ENCODE measurements at places on chromosomes 1 and 21. TPM values are rescaled to one million over a fixed set of nuclear protein-coding genes. Genes with fewer than 3 reads are reported as not detected.

DNA sequence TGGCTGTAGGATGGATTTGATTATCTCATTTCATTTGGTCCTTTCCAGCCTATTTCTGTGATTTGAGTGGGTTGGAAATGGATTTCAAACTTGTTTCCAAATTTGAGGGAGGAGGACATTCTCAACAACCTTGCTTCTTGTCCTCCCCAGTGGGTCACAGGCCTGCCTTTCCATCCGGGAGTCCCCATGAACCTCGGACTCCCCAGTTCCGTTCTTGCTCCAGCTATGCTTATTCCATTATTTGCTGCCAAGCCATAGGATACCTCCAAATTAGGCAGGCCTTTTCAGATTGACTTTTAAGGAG is 97.8 kb downstream of the DUSP10 start:
- no peak overlapping the region for H3K27ac ChIP-seq
- H3K27me3 ChIP-seq, result no peaks in the 10 kb centered on the region
- peaks cover 8% of the 10 kb centered on the region for H3K4me1 ChIP-seq
- no peaks in the 10 kb centered on the region for H3K36me3 ChIP-seq
- no peak overlapping the region for H3K4me3 ChIP-seq

DNA sequence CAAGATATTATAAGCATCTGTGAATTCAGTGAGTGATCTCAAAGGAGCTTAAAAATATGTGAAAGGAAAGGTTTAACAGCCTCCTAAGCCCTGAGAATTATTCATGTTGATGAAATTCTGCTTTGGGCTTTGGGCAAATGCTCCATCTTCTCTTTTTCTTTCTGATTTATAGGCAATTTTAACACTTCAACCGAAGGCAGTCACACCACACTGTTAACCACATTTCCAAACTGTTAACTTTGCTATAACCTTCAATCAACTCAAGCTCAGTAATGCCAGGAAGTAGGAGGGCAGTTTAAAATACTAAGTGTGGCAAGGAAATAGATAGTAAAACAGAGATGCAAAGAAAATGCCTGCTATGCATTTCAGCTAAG is 54.4 kb upstream of the NEK7 start:
- H3K27ac ChIP-seq, result no peak overlapping the region
- no peak for DNase-seq
- no peaks in the 10 kb centered on the region for H3K36me3 ChIP-seq

- no peaks in the 10 kb centered on the region for H3K4me1 ChIP-seq
- H3K27me3 ChIP-seq, result no peaks in the 10 kb centered on the region
- no peaks in the 10 kb centered on the region for H3K36me3 ChIP-seq
- no peak overlapping the region for H3K27ac ChIP-seq
- no peak for DNase-seq
- no peak overlapping the region for H3K4me3 ChIP-seq
Observed at GRCh38 chr1:75074831-75075395, 59.3 kb upstream of the LHX8 start.

GRCh38 chr1:110605901-110606656 is at the start of gene KCNA2:
Gene KCNA2, minus strand, starts transcription at chr1:110606358. Its CDS starts 1,576 bp downstream, at chr1:110604782.
- no peaks in the 10 kb centered on the region for H3K36me3 ChIP-seq
- H3K4me1 ChIP-seq, result peaks cover 19% of the 10 kb centered on the region
- H3K4me3 ChIP-seq, result peak within 1 kb of the TSS; percentile 85
- no peak for DNase-seq
- H3K27me3 ChIP-seq, result peaks cover 80% of the 10 kb centered on the region

DNA sequence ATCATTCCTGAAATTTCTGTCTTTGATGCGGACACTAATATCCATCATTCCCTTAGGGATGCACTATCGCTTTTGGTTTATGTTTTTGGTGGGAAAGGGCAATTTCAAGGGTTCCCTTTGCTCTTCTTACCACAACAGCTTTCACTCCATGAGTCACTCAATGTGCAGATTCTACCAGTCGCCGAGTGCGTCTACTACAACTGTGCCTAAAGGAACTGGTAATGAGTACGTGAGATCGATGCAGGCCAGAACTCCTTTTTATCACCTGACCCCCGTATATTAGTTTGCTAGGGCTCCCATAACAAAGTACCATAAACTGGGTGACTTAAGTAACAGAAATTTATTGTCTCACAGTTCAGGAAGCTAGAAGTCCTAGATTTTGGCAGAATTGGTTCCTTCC is 27.5 kb upstream of the TMEM54 start:
- H3K27me3 ChIP-seq, result peaks cover 37% of the 10 kb centered on the region
- H3K4me3 ChIP-seq, result no peak overlapping the region
- H3K27ac ChIP-seq, result no peak overlapping the region
- no peaks in the 10 kb centered on the region for H3K36me3 ChIP-seq
- DNase-seq, result no peak

DNA sequence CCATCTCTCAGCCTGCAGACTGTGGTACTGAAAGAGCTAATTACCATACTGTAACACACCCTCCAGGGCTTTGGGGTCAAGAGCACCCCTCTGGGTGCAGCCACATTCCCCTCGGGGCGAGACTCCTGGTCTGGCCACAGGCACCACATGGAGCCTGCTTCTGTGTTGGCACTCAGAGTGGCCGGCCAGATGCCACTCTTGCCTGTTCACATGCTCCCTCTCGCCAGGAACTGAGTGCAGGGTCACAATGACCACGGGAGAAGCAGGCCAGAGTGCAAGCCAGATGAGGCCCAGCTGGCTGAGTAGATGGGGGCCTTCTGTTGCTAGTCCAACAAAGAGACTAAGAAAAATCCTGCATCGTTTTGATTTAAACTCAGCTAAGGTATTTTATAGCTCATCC is 864.0 kb downstream of the KCNT2 start:
- no peak for DNase-seq
- no peaks in the 10 kb centered on the region for H3K27me3 ChIP-seq
- H3K4me1 ChIP-seq, result no peaks in the 10 kb centered on the region

DNA sequence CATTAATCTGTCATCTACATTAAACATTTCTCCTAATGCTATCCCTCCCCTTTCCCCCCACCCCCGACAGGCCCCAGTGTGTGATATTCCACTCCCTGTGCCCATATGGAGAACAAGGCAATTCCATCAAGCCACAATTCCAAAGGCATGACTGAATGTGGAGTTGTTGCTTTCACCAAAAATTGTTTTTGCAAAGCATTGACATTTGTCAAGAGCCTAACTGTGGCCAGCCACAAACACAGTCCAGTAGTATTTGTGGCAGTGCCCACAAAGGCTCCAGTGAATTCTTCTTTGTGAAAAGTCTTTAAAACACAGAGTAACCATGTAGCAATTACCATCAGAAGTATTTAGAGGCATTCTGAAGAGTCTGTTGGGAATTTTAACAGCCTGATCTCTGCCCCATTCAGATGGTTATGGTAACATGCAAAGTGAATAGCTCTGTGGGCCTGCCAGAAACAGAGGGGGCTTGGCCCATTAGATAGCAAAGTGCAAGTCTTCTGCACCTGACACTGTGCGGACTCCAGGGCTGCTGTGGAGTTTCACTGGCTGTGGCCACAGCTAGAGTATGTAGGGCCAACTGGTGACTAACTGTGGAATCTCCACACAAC is 11.6 kb upstream of the LRRC53 start:
- H3K4me1 ChIP-seq, result no peaks in the 10 kb centered on the region
- no peak overlapping the region for H3K27ac ChIP-seq
- no peak for DNase-seq
- H3K27me3 ChIP-seq, result peaks cover 25% of the 10 kb centered on the region
- no peak overlapping the region for H3K4me3 ChIP-seq

GRCh38 chr21:43703035-43703880 is 15.7 kb upstream of the PDXK start:
- peaks cover 3% of the 10 kb centered on the region for H3K4me1 ChIP-seq
- DNase-seq, result no peak
- H3K27ac ChIP-seq, result no peak overlapping the region
- peak overlapping the region; percentile 81 for H3K4me3 ChIP-seq
- H3K27me3 ChIP-seq, result peaks cover 16% of the 10 kb centered on the region

ST6GALNAC5 gene
- polyA plus RNA-seq, result not detected

DNA sequence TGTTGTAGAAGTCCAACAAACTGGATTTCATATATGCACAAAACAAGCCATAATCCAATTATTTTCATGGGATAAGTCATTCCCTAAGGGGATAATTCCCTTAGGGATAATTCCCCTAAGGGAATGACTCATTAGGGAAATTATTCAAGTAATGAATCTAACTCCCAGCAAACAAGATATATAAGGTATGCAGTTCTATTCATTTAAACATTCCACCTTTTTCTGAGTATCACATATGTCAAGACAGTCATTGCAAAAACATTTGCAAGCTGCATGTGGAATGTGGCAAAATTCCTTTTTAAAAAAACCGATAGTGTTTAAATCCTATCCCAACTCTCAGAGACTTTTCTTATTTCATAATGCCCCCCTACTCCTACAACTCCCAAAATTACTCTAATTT is 131.2 kb downstream of the AKT3 start:
- no peaks in the 10 kb centered on the region for H3K36me3 ChIP-seq
- no peaks in the 10 kb centered on the region for H3K27me3 ChIP-seq
- H3K27ac ChIP-seq, result no peak overlapping the region
- no peak overlapping the region for H3K4me3 ChIP-seq
- no peak for DNase-seq
- H3K4me1 ChIP-seq, result peaks cover 16% of the 10 kb centered on the region

- H3K36me3 ChIP-seq, result no peaks in the 10 kb centered on the region
- no peaks in the 10 kb centered on the region for H3K4me1 ChIP-seq
- no peak for DNase-seq
- H3K27ac ChIP-seq, result no peak overlapping the region
- H3K27me3 ChIP-seq, result peaks cover 50% of the 10 kb centered on the region
Observed at GRCh38 chr1:55418208-55419000, 203.2 kb upstream of the USP24 start.

KIF17 gene
- not detected for polyA plus RNA-seq

GRCh38 chr1:17933971-17934370 is 173.6 kb upstream of the IGSF21 start:
- peaks cover 16% of the 10 kb centered on the region for H3K27me3 ChIP-seq
- H3K27ac ChIP-seq, result no peak overlapping the region
- no peaks in the 10 kb centered on the region for H3K4me1 ChIP-seq
- no peak for DNase-seq

- DNase-seq, result no peak
- H3K27ac ChIP-seq, result no peak overlapping the region
- H3K4me1 ChIP-seq, result peaks cover 50% of the 10 kb centered on the region
- H3K36me3 ChIP-seq, result no peaks in the 10 kb centered on the region
Observed at GRCh38 chr21:44878053-44878982, 4.8 kb upstream of the PTTG1IP start.

BECN2 gene
- polyA plus RNA-seq, result not detected

DNA sequence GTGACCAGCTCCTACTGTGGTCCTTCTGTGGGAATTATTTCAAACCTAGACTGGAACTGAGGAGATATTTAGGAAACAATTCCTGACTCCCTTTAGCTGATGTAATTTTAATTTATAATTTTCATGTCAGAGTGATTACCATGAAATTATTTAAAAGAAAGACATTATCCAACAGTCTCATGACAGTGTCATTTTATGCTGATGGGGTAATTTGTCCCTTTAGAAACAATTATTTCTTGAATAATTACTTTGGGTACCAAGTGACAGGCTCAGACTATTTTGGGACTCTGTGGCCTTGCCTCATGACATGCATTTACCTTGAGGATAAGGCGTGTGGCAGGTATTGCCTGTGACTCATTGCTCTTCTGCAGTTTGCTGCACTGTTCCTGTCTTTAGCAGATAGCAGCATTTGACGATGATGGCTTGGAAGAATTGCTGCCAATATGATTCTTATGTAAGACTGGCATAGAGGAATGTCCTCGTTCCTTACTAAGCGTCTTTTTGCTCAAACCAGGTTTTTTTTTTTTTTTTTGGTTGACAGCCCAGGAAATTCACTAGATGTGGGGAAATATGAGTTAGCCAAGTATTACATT is 206.0 kb upstream of the HMCN1 start:
- peaks cover 18% of the 10 kb centered on the region for H3K4me1 ChIP-seq
- H3K27ac ChIP-seq, result no peak overlapping the region
- H3K27me3 ChIP-seq, result no peaks in the 10 kb centered on the region
- peaks cover 6% of the 10 kb centered on the region for H3K36me3 ChIP-seq
- DNase-seq, result no peak

OR2T3 gene
- not detected for polyA plus RNA-seq

GRCh38 chr1:243713470-243714186 is 136.4 kb downstream of the AKT3 start:
- H3K27ac ChIP-seq, result no peak overlapping the region
- DNase-seq, result no peak
- peaks cover 2% of the 10 kb centered on the region for H3K4me1 ChIP-seq
- no peaks in the 10 kb centered on the region for H3K27me3 ChIP-seq
- no peak overlapping the region for H3K4me3 ChIP-seq
- H3K36me3 ChIP-seq, result no peaks in the 10 kb centered on the region

BTBD8 gene
- 0.25 TPM for polyA plus RNA-seq

DNA sequence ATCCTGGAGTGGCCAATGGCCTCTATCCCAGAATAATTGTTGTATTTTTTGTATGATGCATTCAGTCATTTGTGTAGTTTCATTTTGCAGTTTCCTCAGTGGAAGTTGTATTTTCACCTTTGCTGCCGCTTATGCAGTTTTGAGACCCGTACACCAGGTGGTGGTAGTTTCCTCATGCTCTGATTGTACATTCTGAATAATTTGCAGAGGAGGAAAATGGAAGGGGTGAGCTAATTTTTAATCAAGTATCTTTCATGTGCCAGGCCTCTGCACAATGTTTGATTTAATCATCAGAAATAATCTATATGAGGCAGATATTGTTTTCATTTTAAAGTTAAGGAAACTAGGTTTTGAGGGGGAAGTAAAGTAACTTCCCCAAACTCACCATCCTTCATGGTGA is 29.5 kb downstream of the HLX start:
- H3K4me3 ChIP-seq, result no peak overlapping the region
- peaks cover 14% of the 10 kb centered on the region for H3K27me3 ChIP-seq
- H3K27ac ChIP-seq, result no peak overlapping the region
